ENCODE measurements at places on chromosomes 2 and 18.

- DNase-seq, result no peak
Observed at GRCh38 chr2:64516651-64517510, 7.2 kb upstream of the AFTPH start.

- no peak for DNase-seq
Observed at GRCh38 chr2:151795646-151796240, 32.5 kb downstream of the ARL5A start.

DNA sequence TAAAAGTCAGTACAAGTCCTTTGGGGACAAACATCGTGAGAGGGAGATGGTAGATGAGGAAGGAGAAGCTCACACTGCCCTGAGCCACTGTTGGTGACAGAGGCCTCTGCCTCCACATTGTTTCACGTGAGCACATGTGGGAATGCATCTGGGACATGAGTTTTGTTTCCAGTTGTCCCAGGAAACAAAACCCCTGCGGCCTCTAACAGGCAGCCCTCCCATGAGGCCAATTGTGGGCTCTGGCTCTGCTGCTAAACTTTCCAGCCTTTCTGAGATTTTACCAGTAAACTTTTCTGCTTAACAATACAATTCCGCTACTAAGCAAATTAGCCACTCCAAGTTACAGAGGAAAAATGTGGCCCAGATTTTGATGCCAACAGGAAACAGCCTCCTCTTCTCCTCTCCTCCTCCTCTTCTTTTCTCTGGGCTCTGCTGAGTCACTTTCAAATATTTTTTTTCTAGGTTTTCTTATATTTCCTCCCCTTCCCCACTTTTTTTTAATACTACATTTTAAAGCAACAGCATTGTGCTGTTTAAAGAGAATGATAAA, 23.4 kb upstream of the LRRC30 start:
- DNase-seq, result no peak

DNA sequence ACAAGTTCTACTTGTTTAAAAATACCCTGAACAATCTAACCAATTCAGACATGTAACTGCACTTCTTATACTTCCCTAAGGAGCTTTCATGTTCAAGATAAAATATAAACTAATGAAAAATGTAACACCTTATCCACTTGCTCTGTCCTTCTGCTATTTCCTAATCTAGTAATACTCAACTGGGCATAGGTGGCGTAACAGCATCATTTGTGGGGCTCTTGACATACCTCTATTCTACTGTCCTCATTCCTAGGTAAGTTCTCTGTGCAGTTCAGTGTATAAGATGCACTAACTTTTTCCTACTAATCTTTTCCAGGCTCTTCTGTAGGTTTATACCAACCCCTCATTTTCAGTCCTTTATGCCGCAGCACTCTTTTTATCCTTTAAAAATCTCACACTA, 36.7 kb downstream of the PRKD3 start:
- DNase-seq, result no peak

GRCh38 chr2:172462849-172463381, 35.5 kb downstream of the ITGA6 start:
- no peak for DNase-seq

DNA sequence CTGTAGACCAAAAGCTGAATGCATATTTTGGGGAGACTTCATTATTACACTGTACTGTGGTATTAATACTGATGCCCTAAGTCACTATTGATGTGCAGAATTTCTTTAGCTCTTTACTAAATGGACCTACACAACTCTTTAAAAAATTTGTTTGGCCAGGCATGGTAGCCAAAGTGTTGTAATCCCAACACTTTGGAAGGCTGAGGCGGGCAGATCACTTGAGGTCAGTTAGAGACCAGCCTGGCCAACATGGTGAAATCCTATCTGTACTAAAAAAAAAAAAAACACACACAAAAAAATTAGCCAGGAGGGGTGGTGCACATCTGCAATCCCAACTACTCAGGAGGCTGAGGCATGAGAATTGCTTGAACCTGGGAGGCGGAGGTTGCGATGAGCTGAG, 6.4 kb downstream of the TMEM182 start:
- DNase-seq, result no peak

DNA sequence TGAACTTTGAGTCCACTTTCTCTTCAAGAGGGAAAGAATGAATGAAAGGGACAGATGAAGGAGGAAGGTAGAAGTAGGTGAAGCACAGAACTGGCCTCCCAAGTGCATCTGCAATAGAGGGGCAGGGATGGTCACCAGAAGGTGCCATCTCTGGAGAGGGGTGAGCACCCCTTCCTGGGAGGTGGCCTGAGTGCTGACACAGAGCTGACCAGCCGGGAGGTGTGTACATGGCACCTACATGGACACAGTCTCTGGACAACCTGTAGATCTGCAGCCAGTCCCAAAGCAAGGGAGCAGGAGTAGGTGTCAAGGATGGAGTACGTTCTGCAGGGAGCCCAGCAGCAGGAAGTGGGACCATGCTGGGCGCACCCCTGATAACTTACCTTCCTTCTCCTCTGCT, 83.2 kb downstream of the TFCP2L1 start:
- no peak for DNase-seq

DNA sequence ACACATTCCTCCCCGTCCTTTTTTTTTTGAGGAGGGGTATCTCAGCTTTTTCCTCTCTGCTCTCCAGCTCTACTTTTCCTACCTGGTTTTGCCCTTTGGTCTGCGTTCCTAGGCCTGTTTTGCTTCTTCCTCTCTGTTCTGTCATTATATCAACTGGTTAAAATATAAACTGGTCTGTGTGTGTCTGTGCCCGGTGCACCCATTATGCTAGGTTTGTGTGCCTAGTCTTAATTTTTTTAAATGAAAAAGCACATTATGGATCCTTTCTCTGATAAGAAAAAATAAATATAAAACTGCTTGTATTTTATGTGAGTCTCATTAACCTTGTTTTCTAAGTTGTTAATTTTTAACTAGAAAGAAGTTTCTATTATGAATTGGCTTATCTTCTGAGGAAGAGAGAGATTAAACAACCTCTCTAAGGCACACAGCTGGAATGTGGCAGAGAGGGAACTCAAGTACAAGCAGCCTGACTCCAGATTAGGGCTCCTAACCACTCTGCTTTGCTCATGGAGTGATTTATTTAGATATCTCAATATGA, 17.4 kb downstream of the SLC38A11 start:
- no peak for DNase-seq

DNA sequence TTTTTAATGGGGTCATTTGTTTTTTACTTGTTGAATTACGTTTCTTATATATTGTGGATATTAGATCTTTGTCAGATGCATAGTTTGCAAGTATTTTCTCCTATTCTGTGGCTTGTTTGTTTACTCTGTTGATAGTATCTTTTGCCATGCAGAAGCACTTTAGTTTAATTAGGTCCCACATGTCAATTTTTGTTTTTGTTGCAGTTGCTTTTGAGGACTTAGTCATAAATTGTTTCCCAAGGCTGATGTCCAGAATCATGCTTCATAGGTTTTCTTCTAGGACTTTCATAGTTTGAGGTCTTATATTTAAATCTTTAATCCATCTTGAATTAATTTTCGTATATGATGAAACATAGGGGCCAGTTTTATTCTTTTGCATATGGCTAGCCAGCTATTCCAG, 13.2 kb downstream of the PIKFYVE start:
- DNase-seq, result no peak

- no peak for DNase-seq
Observed at GRCh38 chr2:199847181-199847864, 3.7 kb downstream of the FTCDNL1 start.

- no peak for DNase-seq
Observed at GRCh38 chr2:88100489-88100858, 27.4 kb downstream of the FABP1 start.

- no peak for DNase-seq
Observed at GRCh38 chr2:193895226-193895625, 1700.5 kb upstream of the TMEFF2 start.

- DNase-seq, result no peak
Observed at GRCh38 chr18:44539926-44540325, 140.8 kb upstream of the SETBP1 start.

GRCh38 chr2:69781321-69782248, 39.7 kb downstream of the ANXA4 start:
- DNase-seq, result peak; percentile 98

GRCh38 chr2:182379241-182379640, 47.6 kb downstream of the PDE1A start:
- no peak for DNase-seq

GRCh38 chr2:75627902-75628504, 18.6 kb upstream of the MRPL19 start:
- DNase-seq, result peak; percentile 66

GRCh38 chr2:64202206-64202845, 58.1 kb upstream of the PELI1 start:
- DNase-seq, result no peak

DNA sequence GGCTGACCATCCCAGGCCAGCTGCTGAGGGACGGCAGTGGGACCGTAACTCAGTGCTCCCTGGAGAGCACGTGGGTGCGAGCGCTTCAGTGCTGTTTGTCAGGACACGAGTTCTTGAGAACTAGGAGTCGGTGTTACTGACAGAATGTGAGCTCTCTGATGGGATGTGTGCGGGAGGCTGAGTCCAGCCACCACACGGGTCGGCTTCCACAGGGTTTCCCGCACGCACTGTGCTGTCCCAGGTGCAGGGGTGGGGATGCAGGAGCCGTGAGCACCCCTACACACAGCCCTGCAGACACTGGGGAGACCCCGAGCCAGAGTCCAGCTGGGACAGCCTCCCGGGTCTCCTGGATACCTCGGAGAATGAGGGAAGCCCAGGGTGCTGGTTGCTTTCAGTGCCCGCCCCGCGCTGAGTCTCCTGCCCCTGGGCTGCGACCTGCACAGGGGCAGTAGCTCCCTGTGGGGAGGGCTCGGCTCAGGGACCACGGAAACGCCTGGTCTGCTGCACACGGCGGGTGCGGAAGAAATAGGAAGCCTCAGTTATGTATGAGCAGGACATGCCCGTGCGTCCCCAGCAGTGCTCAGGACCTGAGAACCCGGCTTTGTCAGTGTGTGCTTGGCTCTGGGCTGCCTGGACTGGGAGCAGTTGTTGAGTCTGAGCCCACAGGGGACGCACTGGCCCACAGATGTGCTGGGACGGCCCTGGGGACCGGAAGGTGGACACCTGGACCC, 71.2 kb downstream of the KCNG2 start:
- no peak for DNase-seq

GRCh38 chr18:59386909-59387686, 28.0 kb upstream of the LMAN1 start:
- no peak for DNase-seq

GRCh38 chr18:59881728-59882656, 17.8 kb upstream of the PMAIP1 start:
- no peak for DNase-seq

GRCh38 chr2:55780697-55781096, 87.1 kb upstream of the PNPT1 start:
- no peak for DNase-seq

DNA sequence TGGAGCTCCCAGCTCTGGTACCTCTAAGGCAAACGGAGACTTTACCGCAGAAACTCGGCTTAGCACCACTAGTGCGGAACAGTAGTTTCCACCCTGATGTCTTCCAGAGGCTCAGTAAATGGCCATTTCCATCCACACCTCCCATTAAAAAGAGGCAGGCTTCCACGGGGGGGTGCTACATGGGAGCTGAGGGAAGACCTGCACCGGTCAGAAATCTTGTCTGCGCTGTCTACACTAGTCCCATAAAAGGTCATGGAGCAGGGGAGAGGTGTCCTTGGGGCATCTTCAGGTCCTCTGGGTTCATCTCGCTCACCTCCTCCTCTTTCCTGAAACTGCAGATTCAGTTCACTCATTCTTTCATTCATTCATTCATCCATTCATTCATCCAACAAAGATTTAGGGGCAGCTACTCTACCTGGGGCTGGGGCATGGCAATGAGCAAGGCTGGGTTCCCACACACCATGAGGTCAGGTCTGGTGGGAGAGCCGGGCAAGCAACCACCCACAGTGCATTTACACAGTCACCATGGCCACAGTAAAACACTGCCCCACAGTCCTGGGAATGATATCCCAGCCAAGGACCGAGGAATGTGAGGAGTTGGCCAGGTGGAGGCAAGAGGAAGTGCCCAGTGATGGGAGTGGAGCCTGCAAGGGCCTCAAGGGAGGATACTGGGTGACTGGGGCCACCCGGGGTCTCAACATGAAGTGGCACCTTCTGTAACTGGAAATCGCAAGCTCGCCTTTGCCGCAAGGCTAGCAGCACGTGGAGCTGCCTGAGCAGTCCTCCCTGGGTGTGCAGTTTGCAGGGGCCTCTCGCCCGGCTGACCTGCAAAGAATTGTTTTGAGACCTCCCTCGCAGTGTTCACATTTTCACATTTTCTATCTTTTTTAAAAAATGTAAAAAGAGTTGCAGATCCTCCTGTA, 180.2 kb upstream of the RAB6C start:
- DNase-seq, result no peak

GRCh38 chr2:160406591-160407392, 86.8 kb downstream of the RBMS1 start:
- peak; percentile 40 for DNase-seq

DNA sequence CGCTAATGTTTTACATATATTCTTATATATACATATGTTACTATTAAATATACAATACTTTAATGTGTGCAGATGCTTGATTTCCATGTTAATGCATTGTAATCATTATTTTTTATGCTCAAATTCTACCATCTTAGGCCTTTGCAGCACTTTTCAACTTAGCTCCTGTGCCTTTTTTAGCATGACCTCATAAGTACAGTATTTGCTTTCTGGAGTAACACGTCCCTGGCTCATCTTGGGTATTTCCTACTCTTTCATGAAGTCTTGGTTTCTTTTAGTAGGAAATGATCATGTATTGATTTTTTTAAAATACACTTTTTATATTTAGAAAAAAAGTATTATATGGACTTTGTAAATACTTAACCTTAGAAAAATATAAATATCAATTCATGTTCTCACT, 36.5 kb downstream of the CAB39 start:
- DNase-seq, result no peak

DNA sequence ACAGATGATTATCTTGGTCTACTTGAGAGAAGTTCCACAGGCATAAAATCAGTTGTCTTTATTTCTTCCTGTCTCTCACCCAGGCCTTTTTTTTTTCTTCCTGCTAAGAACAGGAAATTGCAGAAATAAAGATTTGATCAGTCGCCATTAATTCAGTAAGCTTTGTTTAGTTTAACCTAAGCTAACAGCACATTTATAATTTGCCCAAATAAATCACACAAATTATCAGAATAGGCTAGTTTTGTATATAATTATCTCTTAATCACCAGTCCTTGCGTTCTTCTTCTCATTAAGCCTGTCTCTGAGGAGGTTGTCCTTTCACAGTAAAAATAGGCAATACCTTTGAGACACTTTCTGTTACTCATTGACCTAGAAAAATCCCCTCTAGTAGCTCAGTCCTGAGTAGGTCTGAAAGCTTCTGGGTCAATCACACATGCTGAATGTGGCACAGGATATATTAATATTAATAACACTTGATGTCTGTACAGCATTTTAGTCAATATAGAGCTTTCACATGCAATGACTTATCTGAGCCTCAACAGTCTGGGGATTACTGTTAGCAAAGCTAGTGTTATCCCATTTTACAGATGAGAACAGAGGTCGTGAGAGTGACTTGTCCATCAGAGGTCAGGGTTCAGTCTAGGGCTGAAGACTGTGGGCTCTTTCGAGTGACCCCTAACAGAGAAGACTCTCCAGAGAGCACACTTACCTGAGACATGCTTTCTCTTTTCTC, 11.2 kb upstream of the STK17B start:
- DNase-seq, result no peak

GRCh38 chr18:32598144-32598543, 127.5 kb upstream of the GAREM1 start:
- DNase-seq, result no peak

GRCh38 chr2:192010073-192010472, 163.2 kb upstream of the CAVIN2 start:
- DNase-seq, result no peak
